ENCODE measurements at places on chromosomes 1 and 21.
A peak's percentile ranks its signal among the peaks of the same experiment; 100 is the strongest.

GRCh38 chr1:239386453-239387303, at the start of gene CHRM3:
Gene CHRM3, plus strand, starts transcription at chr1:239386568. Its CDS starts 520,884 bp downstream, at chr1:239907452.
- DNase-seq: peak; percentile 25

DNA sequence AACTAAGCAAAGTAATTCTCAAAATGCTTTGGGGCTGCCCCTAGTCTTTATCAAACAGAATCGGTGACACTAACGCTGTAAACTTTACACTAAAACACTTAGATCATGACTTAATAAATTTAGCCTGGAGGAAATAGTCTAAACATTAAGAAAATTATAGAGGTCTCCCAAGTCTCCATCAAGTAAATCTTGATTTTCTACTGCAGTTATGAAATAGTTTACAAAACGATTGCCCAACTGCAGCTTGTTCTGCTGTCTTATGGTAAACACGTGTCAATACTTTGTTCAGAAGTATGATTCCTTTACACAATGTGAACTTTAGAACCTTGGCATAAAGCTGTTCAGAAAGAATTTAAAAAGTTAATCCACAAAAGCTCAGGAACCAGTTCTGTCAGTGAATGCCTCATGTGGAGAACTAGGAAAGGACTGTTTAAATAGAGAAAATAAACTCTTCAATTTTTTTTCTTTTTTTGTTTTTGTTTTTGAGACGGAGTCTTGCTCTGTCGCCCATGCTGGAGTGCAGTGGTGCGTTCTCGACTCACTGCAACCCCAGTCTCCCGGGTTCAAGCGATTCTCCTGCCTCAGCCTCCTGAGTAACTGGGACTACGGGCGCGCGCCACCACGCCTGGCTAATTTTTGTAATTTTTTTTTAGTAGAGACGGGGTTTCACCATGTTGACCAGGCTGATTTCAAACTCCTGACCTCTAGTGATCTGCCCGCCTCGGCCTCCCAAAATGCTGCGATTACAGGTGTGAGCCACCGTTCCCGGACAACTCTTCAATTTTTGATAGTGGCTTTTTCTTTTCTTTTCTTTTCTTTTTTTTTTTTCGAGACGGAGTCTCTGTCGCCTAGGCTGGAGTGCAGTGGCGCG, 1.6 kb downstream of the DDI2 start:
- DNase-seq: peak; percentile 49

- DNase-seq: peak; percentile 62
These were observed 53.2 kb downstream of the CNN3 start for GRCh38 chr1:94873520-94874351.

DNA sequence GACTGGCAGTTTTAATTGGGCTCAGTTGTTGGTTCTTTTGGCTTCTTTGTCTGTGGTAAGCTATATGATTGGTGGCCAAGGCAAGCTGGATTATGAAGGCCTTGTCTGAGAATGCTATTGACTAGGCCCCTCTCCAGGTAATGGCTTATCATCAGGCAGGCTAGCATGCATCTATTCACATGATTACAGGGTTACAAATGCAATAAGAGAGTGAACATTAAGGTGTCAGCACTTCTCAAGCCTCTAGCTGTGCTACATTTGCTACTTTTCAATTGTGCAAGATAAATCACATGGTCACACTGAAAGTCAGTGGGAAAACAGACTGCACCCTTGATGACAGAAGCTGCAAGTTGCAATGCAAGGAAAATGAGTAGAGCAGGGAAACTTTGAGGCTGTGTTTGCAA, 550.9 kb upstream of the TMPRSS15 start:
- no peak for DNase-seq

GRCh38 chr1:18285538-18285924, 177.9 kb downstream of the IGSF21 start:
- DNase-seq: no peak

DNA sequence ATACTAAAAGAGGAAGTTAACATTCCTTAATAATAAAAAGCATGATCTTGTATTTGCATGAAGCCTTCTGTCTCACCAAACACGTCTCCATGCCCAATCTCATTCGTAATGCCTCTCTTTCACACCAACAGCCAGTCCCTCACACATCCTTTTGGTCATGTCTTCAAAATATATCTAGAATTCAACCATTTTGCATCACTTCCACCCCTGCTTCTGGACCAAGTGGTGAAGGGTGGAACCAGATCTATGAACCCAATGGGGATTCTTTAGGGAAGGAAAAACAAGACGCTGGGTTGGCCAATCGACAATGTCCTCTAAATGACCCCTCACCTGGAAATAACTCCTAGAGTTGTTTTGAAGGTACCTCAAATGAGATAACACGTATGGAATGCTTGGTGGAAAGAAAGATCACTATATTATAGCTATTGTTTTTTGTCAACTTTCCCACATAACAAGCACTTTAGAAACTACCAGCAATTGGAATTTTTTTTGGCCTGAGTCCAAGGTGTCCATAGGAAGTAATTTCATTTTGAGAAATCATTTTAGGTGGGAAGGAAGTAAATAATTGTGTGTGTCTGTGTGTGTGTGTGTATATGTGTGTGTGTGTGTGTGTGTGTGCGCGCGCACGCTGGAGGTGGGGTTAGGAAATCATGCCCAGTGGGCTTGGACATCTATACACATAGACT, at the start of gene KCNA10:
Gene KCNA10, minus strand, starts transcription at position 51 of the 686 bp plus-strand sequence. CDS start 388 bp downstream, outside the sequence.
- no peak for DNase-seq

GRCh38 chr1:26363549-26364448, 8.8 kb downstream of the ZNF683 start:
- DNase-seq: peak; percentile 85

GRCh38 chr1:192980856-192981255, 78.3 kb downstream of the UCHL5 start:
- DNase-seq: no peak

DNA sequence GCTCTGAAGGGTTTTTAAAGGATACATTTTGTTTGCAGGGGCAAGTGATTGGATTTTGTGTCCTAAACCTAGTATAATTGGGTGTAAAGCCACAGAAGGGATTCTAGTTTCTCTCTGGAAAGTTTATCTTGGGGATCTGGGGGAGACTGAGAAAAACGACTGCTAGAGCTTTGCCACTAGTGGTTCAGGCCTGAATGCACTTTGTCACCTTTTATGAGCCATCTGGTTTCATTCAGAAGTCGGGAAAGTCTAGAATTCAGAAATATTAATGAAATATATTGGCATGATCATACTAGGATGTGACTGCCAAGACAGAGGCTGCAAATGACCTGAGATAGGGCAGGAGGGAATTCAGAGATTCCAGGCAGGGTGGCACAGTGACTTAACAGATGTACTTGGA, 111.5 kb upstream of the KCNK2 start:
- no peak for DNase-seq

GRCh38 chr1:184315254-184315653, 71.6 kb upstream of the C1orf21 start:
- DNase-seq: peak; percentile 58

DNA sequence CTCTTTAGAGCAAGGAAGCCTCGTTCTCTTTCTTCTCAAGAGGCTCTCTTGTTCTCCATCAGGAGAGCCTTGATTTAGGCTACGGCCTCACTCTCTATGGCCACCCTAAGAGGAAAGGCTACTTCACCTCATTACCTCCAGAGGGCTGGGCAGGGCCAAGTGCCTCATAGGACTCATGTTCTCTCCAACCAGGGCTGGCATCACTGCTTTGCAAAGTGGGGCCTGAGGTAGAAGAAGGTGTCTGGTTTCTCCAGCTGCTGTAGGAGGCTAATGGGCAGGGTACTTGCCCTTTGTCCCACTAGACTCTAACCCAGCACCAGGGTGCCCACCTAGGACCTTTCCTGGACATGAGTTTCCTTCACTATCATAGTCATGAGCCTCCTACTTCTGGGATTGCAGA, 2.1 kb upstream of the ATXN7L2 start:
- DNase-seq: no peak

DNA sequence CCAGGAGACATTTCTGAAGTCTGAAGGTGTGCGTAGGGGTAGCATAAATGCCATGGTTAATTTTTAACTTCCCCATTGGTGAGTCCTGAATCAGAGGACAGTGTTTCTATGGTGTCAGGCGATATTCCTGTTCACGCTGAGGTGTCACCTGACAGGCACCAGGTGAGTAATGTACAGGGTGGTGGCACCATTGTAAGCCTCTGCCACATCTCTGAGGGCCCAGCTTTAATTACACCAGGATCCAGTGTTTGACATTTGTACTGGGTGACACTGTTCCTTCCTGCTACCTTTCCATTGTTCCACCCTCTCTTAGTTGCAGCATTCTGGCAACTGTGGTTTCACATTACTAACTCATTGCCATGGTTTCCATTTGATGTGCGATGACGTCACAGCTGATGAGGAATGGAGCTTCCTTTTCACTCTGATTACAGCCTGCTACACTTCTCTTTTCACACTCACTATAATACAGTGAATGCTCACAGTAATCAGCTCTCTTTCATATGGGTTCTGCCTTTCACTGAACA, 40.6 kb upstream of the MARK1 start:
- DNase-seq: no peak

- DNase-seq: no peak
These were observed 3.4 kb downstream of the CAPN9 start for GRCh38 chr1:230750576-230750975.

- DNase-seq: no peak
These were observed 69.8 kb downstream of the CR1 start for GRCh38 chr1:207565546-207566468.

GRCh38 chr21:46060596-46061061, 37.3 kb upstream of the COL6A2 start:
- peak; percentile 90 for DNase-seq

DNA sequence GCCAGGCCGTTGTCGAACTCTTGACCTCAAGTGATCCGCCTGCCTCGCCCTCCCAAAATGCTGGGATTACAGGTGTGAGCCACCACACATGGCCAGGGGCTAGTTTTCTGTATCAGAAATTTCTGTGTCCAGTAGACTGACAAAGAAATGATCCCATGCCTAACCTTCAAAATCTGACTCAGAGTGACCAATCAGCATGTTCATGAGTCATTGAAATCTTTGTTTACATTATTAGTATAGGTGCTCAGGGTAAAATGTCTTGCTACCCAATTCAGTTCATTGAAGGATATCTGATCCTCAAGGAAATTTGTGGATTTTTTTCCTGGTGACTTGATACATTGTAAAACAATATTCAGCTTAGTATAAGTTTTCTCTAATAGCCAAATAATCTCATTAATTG, 11.0 kb upstream of the LDLRAD2 start:
- no peak for DNase-seq

GRCh38 chr1:25711555-25712298, 88.3 kb upstream of the SELENON start:
- no peak for DNase-seq

DNA sequence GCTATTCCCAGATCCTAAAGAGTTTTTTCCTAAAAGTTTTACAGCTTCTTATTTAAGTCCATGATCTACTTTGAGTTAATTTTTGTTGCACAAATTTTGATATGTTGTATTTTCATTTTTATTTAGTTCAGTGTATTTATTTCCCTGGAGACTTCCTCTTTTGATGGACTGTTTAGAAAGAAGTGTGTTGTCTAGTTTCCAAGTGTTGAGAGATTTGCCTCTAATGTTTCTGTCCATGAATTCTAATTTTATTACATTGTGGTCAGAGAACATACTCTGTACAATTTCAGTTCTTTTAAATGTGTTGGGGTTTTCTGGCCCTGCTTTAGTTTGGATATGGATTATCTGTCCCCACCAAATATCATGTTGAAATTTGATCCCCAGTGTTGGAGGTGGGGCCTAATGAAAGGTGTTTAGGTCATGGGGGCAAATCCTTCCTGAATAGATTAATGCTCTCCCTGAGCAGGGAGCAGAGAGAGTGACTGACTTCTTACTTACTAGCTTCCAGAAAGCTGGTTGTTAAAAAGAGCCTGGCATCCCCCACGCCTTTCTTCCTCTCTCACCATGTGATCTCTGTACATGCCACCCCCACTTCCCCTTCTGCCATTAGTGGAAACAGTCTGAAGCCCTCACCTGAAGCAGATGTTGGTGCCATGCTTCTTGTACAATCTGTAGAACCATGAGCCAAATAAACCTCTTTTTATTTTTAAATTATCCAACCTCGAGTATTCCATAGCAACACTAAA, 4.6 kb downstream of the CHD1L start:
- no peak for DNase-seq

GRCh38 chr1:40858856-40859416, 3.2 kb downstream of the CITED4 start:
- no peak for DNase-seq

DNA sequence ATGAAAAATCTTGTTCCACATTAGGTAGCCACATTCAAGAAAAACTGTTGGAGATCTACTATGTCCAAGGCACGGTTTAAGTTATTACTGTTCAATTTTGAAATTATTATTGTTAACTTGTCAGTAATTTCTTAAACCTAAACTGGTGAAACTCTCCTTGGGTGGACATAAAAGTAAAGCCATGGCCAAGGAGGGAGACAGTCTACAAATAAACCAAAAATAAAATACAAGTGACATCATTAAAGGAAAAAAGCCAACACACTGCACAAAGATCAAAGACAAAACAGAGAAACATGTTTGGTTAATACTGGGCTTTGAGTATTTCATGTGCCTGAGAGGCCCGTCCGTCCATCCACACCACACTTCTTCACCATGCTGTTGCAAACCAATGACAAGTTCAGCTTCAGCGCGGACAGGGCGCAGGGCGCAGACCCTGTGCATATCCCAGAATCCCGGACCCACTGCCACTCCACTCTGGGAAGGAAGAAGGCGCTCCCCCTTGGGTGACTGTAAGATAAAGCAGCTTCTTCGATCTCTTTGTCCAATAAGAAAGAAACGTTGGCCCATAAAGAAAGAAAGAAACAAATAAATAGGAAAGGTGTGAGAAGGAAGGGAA, 918 bp upstream of the RASAL2 start:
- peak; percentile 45 for DNase-seq

DNA sequence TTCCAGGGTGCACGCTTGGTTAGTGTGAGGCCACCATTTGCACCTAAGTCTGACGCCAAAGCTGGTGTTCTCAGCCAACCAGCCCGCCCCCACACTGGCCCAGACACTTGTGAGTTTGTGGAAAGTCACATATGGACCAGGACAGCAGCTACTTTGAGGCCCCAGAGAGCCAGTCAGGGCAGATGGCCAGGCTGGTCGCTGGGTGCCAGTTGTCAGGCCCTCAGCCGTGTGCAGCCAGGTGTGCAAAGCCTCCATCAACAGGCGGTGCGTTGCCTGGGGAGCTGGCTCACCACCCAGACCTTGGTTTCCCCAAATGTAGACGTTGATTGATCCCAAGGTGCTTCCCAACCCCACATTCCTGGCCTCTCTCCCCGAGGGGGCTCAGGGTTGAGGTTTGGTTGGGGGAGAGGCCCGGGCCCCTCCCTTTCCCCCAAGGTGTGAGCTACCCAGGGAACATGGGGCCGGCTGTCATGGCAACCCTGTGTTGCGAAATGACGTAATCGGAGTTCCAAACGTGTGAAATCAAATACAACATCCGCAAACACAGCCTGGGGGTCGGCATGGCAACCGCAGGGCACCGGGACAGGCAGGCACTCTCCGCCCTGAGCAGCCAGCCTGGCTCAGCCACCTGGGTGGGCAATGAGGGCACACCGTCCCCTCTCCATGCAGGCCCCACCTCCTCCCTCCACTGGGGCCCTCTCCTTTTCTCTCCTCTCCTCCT, 42.2 kb upstream of the WNT4 start:
- DNase-seq: peak; percentile 50

- peak; percentile 93 for DNase-seq
These were observed 1.9 kb upstream of the GNAI3 start for GRCh38 chr1:109546311-109547109.
